ENCODE measurements at places on chromosomes 4 and X. TPM values are rescaled to one million over a fixed set of nuclear protein-coding genes. Genes with fewer than 3 reads are reported as not detected.
A peak's percentile ranks its signal among the peaks of the same experiment; 100 is the strongest.

DNA sequence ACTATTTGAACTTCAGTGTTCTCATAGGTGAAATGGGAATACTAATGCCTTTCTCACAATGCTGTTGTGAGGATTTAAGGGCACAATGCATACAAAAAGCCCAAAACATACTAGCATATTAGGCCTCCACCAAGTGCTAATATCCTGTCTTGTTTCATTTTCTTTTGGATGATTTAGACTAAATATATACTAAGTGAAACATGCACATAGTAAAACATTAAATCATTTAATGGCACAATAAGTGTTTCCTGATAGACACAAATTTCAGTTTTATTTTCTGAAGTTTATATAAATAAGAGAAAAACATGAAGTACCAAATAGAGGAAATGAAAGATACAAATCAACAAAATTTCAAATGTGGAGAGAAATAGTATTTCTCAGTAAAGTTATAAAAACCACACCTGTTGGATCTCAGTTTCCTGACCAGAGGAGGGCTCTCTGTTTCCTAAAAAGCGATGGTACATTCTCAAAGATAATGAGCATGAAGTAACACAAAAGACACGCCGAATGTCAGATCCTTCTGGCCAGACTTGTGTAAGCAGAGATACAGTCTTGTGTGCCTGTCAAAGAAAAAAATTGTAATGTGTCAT lies 25.1 kb downstream of the DDX60 start:
- no peak for DNase-seq

- DNase-seq: peak; percentile 37
Observed at GRCh38 chrX:132480581-132481203, 8.1 kb downstream of the MBNL3 start.

Gene DUSP9
- not detected for polyA plus RNA-seq

DNA sequence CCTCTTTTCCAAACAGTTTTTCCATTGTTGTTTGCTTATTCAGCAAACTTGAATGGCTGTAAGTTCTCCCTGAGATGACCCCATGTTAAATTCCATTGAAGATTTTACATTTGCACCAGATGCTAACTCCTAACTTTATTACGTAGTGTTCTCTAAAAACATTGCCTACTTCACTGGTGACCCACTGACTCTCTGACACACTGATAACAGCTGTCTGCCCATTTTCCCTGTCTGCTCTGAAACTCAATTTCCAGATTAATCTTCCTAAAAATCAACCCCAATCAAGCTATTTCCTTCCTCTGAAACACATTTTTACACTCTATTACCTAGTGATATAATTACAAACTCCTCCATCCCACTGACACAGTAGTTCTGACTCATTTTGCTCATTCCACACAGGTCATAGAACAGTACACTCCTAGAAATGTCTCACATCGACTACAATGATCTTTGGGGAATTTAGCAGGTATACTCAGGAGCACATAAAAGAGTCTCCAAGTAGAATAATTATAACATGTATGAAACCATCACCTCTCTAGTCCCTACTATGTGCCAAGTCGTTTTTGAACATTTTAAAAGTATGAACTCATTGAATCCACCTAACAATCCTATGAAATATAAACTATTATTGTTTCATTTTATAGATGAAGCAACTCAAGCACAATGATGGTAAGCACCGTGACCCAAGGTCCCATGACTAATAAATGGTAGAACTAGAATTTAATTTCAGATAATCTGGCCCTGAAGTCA lies 210.9 kb downstream of the SLIT2 start:
- no peak for DNase-seq

Gene MAGEB17
- not detected for polyA plus RNA-seq

GRCh38 chrX:13256603-13257002 lies 63.2 kb downstream of the ATXN3L start:
- DNase-seq: no peak

Gene NALF2
- polyA plus RNA-seq: 0.10 TPM

DNA sequence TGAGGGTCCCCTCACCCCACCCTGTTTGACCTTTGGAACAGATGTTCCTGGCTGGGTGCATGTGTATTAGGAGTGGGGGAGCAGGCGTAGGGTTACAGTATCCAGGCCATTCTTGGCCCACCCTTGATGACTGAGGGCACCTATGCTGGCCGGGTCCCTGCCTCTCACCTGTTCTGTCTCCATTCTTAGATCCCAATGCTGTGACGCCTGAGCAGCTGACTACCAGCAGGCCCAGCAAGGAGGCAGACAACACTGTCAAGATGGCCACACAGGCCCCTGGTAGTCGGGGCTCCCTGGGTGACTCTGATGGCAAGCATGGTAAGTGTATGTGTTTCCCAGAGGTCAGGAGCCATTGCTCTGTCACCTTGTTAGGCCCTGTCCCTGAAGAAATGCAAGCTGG lies 10.9 kb downstream of the EFNB1 start:
- DNase-seq: no peak

- DNase-seq: no peak
Observed at GRCh38 chr4:82661181-82661992, 99.6 kb upstream of the TMEM150C start.

DNA sequence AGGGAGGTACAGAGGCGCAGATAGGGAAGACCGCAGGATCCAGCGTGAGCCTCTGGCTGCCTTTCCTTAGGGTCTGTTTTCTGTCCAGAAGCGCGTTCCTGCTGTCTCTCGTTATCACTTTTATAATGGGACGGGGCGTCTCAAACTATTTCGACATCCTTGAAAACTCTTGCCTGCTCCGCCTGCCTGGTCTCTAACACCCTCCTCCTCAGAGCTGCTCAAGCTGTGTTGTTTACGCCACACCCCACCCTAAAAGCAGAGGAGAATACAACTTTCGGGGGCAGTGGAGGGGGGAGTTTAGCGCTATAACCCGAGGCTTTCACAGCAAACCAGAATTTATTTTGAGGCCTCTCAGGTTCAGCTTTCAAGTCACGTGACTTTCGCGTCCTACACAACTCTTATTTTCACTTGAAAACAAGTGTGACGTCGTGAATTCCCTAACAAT lies 646 bp upstream of the FAM3A start:
- DNase-seq: peak; percentile 91

GRCh38 chr4:37450911-37451310 lies 206.4 kb downstream of the NWD2 start:
- no peak for DNase-seq

Gene SLC38A5
- polyA plus RNA-seq: 58.8 TPM

GRCh38 chr4:105651884-105652283 lies 56.6 kb downstream of the INTS12 start:
- DNase-seq: no peak

DNA sequence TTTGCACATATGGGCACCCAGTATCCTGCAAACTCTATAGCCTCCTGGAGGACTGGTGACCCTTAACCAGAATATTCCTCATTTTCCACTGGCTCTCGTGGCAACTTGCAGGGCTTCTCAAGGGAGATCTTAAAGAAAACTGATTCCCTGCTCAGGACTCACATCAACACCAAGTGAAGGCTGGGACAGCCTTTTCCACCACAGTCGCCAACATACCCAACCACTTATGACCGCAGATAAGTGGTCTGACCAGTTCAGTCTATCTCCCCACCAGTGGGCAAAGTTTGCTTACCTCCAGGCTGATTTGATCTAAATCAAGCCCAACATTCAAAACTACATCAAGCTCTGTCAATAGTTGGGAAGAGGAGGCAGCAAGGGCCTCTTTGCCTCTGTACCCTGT lies 289.3 kb upstream of the GATB start:
- no peak for DNase-seq

DNA sequence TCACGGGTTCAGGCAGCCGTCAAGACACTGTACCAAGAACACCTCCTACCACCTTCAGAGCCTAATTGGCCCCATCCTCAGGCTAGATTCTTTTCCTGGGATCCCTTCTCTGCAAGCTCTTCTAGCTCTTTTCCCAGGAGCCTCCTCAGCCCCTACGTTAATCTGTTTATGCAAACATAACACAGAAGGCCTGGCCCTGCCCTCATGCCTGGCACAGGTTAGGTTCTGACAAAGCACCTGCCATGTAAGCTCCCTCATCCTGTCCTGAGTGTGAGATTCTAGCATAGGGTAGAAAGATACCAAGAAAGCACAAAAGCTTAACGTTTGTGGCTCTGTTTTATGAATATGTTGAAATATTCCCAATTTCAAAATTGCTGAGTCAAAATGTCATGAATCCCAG lies 93.6 kb downstream of the IRF2 start:
- DNase-seq: no peak

DNA sequence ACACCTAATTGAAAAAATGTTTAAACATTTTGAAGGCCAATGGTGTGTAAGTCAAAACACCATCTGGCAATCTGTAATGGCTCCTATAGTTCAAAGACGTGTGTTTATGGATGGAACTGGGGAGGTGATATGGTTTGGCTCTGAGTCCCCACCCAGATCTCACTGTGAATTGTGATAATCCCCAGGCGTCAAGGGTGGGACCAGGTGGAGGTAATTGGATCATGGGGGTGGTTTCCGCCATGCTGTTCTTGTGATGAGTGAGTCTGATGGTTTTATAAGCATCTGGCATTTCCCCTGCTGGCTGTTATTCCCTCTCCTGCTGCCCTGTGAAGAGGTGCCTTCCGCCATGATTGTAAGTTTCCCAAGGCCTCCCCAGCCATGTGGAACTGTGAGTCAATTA lies 52.2 kb downstream of the ADRA2C start:
- no peak for DNase-seq

DNA sequence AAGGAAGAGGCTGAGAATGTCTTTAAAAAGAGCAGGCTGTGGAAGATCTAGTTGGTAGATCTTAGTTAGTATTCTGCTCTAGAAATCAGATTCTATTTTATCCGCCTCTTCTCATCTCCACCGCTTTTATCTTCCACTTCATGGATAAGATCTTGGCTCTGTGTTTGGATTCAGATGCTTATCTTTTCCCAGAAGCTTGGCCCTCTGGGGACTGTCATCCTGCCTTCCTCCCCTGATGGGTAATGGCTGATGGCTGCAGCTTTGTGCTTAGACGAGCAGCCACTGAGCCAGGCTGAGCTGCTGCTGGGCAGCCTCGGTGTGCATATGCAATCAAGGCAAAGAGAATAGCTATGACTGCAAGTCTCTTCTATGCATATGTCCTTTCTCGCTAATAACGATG lies 23.5 kb downstream of the TRIML1 start:
- DNase-seq: no peak

- DNase-seq: no peak
Observed at GRCh38 chr4:101291198-101291597, 56.1 kb downstream of the PPP3CA start.

GRCh38 chr4:165347647-165348569 lies 20.4 kb downstream of the MSMO1 start:
- no peak for DNase-seq

DNA sequence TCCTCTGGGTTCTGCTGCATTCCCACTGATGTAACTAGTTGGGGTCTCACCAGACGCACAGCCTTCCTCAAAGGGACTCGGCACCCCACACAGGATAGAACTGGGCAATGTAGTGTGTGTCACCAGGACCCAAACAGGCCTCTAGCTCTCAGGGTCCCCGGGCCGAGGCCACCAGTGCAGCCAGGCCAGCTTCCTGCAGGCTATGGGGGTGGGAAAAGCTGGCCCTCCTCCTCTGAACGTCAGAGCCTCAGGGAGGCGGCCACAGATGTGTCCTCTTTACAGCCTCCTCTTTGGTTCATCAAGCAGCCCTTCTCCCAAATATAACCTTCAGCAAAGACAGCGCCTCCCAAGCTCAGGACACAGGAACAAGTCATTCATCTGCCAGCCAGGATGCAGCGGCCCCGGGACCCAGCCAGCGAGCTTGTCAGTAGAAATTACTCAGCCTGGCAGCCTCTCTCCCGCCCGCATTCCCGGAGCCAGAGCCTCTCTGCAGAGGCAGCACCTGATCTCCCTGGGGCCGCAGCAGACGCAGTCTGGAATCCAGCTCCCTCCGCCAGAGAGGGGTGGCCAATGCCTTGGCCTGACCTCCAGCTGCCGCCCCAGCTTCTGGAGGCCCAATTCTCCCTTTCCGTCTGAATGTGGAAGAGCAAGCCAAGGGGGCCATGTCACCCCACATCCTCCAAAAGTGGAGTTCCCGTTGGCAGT lies 288.5 kb downstream of the FBXW7 start:
- DNase-seq: no peak

Gene TRAPPC11
- 50.5 TPM for polyA plus RNA-seq

GRCh38 chrX:7987160-7988012 lies 60.2 kb upstream of the PNPLA4 start:
- no peak for DNase-seq

Gene SORCS2
- 5.3 TPM for polyA plus RNA-seq

DNA sequence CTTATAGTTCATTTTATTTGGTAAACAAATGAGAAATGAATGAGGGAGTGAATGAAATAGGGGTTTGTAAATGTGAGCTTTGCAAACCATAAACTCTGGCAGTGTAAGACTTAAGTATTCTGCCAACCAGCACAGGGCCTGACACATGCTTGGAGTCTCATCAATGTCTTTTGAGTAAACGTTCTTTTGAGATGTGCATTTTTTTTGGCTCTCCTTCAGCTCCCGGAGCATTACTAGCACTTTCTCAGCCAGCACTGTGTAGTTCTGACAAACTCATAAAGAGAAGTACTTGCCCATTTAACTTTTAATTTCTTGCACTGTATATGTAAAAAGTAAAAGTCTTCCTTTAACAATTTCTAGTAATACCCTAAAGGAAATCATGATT lies 245.3 kb downstream of the HS3ST1 start:
- no peak for DNase-seq

DNA sequence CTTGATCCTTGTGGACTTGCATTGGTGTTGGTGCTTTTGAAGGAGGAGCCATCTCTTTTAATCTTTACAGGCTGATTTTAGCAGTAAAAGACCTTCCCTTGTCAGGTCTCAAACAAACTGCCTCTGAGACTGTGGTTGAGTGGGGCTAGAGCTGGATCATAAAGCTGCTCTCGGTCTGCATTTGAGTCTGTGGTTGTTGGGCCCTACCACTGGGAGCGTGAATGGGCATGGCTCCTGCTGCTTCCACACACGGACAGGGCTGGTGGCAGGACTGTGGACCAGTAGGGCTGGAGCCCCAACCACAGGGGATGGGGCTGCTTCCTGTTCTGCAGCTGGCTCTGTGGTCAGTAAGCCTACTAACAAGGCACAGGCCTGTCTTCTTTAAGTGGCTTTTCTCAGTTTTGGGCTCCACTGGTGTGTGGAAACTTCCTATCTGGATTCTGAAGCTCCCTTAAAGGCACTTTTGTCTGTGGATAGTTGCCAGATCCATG lies 130.6 kb downstream of the RBM46 start:
- DNase-seq: no peak

GRCh38 chr4:183182873-183183725 lies 84.0 kb downstream of the WWC2 start:
- DNase-seq: no peak

- no peak for DNase-seq
Observed at GRCh38 chrX:42499620-42500019, 278.3 kb downstream of the PPP1R2C start.

Measured in right lung (tissue), 10 donors.